ENCODE measurements at places on chromosomes 16 and 17.

GRCh38 chr16:77599793-77600415, 122.4 kb upstream of the NUDT7 start:
- DNase-seq = no peak

GRCh38 chr17:30344283-30345088, 10.6 kb upstream of the TMIGD1 start:
- no peak for DNase-seq

DNA sequence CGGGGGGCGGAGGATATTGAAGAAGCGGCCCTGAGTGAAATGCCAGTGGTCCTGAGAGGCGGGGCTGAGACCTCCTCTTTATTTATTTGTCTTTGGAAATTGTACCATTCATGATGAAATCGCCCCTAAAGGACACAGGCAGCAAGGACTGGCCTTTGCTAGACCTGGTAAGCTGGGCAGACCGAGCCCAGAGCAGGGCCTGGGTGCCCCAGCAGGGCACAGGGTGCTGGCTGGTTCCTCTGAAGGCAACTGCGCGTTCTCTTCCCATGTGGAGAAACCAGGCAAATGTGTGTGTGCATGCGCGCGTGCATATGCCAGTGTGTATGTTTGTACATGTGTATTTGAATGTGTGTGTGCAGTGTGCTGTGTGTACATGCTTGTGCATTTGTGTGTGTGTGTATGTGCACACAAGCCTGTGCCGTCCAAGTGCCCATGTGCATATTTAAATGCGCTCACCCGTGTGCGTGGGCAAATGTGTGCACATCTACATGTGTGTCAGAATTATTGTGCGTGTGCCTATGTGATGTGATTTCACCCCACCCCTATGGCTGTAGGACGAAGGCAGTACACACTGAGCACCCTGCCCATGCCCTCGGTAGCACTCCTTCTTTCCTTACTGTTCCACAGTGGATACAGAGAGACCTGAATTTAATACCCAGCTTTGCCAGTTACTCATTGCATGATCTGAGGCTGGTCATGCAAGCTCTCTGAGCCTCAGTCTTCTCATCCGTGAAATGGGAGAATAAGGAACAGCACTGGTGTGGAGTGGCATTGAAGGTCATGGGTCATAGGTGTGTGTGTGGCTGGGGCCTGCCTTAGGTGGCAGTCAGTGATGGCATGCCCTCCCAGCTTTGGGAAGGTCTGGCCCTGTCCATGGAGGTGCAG, 105.2 kb downstream of the CMIP start:
- DNase-seq = no peak

DNA sequence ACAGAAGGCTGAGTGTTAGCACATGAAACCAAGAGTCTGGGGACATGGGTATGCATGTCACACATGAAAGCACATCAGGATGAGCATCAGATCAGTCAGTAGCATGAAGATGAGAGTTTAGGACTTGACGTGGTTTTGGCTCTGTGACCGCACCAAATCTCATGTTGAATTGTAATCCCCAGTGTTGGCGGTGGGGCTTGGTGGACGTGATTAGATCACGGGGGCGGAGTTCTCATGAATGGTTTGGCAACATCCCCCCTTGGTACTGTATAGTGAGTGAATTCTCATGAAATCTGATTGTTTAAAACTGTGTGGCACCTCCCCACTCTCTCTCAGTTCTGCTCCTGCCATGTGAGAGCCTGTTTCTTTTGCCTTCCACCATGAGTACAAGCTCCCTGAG, 46.4 kb downstream of the CNGB1 start:
- no peak for DNase-seq

GRCh38 chr17:2274414-2274813, 29.2 kb downstream of the SMG6 start:
- no peak for DNase-seq

DNA sequence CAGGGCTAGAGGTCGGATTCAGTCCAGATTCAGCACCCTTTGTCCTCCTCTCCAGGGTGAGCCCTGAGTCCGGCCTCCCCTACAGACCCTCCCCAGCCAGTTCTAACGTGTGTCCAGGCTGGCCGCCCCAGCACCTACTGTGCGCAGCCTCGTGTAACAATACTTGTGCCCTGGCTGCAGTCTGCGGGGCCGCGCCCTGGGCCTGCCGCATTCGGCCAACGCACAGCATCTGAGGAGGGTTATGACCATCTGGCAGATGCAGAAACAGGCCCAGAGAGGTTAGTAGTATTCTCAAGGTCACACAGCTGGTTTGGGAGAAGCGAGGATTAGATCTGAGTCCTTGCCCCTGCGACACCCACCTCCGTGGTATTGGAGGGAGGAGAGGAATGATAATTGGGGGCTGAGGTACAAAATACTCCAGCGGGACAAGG, 968 bp downstream of the RIPOR1 start:
- no peak for DNase-seq

- DNase-seq = no peak
Observed at GRCh38 chr17:28258347-28258887, 60.6 kb upstream of the TMEM97 start.

DNA sequence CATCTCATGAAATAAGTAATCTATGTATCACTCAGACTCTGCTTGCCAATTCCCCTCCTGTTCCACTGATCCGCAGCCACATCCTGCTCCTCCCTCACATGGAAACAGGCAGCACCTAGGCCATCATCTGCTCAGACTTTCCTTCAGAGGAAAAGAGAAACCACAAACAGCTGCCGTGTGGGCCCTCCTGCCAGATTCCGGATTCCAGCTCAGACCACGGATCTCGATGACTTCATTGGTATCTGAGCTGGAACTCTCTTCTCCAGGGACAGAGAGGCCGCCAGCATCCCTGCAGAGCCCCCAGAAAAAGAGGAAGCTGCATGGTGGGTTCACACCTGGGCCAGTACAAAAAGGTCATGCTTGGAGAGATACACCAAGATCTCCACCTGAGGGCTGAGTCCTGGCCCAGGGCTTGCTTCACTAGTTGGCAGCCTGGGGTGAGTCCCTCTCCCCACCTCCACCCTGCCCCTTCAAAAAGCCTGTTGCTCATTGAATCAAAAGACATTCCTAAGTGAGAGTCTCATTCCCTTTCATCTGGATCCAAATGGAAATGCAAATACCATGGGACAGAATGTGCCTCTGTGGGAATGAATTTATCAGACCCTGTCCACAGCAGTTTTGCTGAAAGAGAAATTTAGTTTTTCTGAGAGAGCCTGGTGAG, 47.2 kb downstream of the HOXB1 start:
- no peak for DNase-seq

- DNase-seq = no peak
Observed at GRCh38 chr16:74511961-74512360, 90.7 kb upstream of the CLEC18B start.

Measured in cerebellar nuclear complex (tissue), 1 donor.